Stimulated activated CD8-positive, alpha-beta memory T cell treated with anti-CD3 and anti-CD28 coated beads, Interleukin-4, amount 100 ng/mL, for 1 hour (primary cell): ENCODE measurements at places on chromosomes 6 and 20.

- DNase-seq = no peak
Observed at GRCh38 chr6:87718662-87719433, 16.8 kb upstream of the AKIRIN2 start.

- no peak for DNase-seq
Observed at GRCh38 chr6:12602951-12603672, 113.5 kb upstream of the PHACTR1 start.

DNA sequence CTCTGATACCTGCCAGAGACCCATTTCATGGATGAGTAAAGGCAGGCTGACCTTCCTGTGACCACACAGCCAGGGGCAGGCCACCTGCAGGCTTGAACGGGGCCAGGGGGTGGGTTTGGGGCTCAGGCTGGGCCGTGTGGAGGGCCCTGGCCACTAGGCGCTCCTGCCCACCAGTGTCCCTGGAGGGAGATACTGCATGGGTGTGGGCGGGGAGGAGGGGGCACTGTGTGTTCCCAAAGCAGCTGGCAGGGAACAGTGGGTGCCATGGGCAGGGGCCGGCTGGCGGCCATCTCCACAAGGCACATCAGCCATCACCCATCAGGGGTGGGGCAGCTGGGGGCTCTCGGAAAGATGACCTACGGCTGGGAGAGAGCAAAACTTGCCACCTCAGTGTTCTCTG, 15.4 kb downstream of the SRC start:
- no peak for DNase-seq

- no peak for DNase-seq
Observed at GRCh38 chr20:8780915-8781314, 288.0 kb upstream of the PLCB4 start.

GRCh38 chr20:36959242-36959641, 7.7 kb upstream of the SAMHD1 start:
- DNase-seq = no peak

DNA sequence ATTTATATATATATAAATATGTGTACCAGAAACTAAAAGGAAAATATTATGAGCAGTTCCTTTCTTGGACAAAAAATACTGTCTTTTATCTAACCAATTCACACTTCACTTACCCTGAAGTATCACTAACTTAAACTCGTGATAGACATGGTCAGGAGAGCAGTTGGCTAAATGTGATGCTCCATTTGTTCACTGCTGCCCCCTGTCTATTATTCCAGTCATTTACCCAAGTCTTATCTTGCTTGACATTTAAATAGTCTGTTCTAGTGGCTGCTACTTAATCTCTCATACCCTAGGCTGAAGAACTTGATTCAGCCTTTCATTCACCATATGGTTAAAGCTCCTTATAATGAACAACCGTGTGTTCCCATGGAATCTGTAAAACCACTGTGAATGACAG, 789.6 kb upstream of the EYS start:
- no peak for DNase-seq
